Stimulated activated CD4-positive, alpha-beta T cell treated with anti-CD3 and anti-CD28 coated beads, Interleukin-12 subunit alpha, Interleukin-12 subunit beta, amount 100 ng/mL, for 48 hours (primary cell): ENCODE measurements at places on chromosomes 12 and 14.
A peak's percentile ranks its signal among the peaks of the same experiment; 100 is the strongest.

GRCh38 chr12:129001-129400, 62.4 kb downstream of the IQSEC3 start:
- DNase-seq: no peak

DNA sequence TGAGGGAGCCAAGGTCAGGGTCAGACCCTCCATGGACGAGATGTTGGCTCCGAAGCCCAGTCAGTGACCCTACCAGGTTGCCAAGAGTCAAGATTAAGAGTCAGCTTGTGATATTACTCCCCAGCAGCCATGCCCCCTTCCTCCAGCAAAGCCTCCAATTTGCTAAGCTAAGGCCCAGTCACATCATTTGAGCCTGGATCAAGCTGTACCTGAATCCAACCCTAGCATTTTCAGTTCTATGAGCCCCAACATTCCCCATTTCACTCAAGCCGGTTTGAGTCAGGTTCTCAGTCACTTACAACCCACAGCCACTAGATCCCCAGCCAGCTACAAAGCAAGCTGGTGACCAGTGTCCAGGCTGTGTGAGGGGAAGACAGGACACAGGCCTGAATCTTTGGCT, 49.9 kb downstream of the SCARB1 start:
- DNase-seq: no peak

DNA sequence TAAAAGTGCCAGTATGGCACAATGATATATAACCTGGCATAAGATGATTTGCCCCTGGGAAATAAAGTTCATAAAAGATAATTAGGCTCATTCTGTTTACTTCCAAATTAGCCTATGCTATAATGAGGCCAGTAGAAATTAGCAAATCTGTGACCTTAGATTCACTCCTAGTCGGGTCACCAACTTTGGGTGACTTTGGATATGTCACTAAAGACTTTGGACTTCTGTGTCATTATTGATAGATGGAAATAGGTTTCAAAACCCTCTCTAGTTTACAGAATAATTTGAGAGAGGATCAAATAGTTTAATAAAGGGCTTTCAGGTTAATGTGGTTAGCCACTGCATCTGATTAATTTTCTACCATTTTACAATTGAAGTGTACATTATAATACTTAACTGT, 1869.3 kb upstream of the FLRT2 start:
- no peak for DNase-seq

DNA sequence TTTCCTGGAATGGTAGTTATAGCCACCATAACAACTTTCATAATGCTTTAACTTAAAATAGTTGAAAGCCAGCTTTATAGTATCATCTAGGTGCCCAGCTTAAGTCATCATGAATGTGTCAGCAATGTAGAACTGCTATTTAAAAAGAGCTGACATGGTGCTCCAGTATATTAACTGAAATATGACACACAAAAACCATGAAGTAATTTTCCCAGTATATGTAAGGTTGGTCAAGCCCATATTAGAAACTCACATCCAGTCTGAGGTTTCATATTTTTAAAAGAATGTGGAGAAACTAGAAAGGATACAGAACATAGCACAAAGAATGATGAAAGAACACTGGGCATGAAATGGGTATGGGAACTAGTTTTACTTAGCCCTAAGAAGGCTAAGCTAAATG, 121.3 kb upstream of the KRAS start:
- DNase-seq: no peak

- DNase-seq: no peak
Observed at GRCh38 chr12:40552868-40553267, 139.4 kb upstream of the CNTN1 start.

DNA sequence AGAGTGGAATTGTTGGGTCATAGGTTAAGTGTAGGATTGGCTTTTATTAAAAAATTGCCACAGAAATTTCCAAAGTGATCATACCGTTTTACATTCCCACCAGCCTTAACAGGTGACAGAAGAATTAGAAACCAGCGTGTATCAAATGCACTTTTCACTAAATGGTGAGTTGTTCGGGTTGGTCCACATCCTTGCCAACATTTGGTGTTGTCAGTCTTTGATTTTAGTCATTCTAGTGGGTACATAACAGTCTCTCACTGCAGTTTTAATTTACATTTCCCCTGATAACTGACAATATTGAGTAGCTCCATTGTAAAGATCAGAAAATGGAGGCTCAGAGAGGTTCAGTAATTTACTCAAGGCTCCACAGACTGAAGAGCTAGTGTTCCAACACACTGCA, 237.8 kb upstream of the LHX5 start:
- no peak for DNase-seq

- DNase-seq: peak; percentile 3
Observed at GRCh38 chr14:66624336-66624937, 116.5 kb downstream of the GPHN start.

DNA sequence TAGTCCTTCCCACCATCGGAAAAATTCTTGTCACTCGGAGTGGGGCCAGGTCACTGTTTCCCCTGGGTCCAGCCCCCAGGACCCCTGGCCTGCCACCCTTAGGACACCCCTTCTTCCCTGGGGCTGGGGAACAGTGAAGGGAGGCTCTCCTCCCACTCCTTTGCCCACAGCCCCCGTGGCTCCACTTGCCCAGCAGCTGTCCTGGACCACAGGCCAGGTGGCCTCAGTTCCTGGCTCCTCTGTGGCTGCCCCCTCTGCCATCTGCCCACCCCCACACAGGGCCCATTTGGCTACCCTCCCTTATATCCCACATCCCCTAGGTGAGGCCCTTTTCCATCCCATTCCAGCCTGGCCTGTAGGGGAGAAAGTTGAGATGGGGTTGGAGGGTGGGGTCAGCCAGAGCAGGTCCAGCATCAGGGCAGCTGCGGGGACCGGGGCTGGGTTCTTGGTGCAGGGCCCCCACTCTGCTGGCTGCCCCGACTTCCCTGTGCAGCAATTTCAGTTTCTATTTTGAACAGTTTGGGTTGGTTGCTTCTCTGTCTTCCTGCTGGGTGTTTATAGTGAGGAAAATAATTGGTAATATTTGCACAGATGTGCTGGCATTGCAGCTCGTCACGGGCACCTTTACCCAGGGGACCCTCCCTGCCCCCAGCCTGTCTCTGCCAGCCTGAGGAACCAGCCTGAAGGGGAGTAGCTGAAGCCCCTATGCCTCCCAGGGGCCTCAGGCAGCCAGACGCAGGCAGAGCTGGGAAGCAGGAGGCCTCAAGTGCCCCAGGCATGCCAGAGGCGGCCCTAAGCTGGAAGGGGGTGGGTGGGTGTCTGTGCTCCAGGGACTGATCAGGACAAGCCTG, 23.4 kb downstream of the SYNDIG1L start:
- no peak for DNase-seq

DNA sequence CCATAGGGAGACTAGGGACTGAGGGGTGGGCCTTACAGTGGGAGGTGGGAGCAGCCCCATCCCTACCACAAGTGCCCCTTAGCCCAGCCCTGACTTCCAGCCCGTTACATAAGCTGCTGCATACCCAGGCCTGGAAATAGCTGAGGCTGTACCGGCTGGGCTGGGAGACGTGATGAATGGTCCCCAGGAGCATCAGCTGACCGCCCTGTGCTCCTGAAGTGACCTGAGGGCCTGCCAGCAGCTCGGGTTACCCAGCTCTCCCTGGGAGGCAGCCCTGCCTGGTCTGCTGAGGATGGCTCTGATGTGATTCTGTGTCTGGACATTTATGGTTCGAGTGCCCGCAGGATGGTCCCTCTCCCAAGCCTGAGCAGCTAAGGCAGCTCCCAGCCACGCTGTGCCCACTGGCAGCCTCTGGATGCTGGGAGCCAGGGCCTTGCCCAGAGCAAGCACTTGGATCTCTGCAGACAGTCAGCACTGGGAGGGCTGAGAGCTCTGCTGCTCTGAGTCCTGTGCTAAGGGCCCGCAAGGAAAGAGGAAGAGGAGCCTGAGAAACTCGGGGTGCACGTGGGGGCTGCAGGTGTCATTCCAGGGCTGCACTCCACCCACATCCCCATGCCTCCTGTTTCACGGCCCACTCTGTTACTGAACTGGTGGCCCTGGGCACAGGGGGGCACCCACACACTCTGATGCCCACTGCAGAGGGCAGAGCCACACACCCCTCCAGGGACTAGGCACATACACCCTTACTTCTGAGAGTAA, 20.5 kb downstream of the TAMALIN start:
- no peak for DNase-seq

DNA sequence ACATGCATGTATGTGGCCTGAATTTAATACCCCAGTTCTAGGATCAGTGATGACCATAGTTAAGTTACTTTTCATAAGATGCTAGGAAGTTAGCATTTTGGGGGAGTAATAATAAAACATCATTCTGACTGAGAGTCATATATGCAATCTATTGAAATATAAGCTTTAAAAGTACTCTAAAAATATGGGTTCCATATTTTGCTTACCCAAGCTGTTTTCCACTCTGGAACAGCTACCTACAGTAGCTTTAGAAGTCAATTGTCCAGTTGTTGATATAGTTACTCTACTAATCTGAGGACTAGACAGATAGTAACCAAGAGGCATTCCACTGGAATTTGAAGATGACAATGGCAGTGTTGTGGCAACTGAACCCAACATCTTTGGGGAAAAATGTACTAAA, 4.0 kb downstream of the LMNTD1 start:
- no peak for DNase-seq

GRCh38 chr14:99272632-99272898, 568 bp upstream of the BCL11B start:
- no peak for DNase-seq

GRCh38 chr14:32417956-32418552, 89.0 kb downstream of the AKAP6 start:
- DNase-seq: no peak

GRCh38 chr12:119448611-119449131, 114.1 kb downstream of the CCDC60 start:
- DNase-seq: no peak

DNA sequence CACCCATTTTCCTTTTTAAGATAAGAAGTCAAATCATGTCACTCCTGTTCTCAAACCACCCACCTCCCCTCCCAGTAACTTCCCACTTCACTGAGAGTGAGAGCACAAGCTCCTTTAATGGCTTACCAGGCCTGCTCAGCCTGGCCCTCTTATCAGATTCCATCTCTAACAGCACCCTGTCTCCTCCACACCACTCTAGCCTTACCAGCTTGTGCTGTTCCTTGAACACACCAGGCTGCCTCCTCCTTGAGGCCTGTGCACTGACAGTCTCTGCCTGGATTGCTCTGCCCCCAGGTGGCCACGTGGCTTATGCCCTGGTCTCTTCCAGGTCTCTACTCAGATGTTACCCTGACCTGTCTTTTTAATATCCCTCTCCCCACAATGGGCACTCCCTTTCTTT, 40.1 kb upstream of the EVL start:
- no peak for DNase-seq

DNA sequence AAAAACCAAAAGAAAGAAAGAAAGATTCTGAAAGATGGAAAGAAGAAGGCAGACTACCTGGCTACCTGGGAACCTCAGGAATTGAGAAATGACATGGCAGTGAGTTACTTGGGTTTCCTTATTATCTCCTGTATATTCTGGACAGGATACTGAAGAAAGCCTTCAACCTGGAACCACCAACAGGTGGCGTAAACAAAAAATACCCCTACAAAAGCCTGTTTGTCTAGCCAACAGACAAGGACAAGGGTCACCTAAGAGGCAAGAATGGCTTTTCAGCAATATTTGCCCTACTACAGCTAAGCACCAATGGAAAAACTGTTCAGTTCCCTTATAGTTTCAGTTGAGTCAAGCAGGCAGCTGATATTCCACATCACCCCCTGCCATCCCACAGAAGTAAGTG, 274.9 kb downstream of the GPHN start:
- DNase-seq: no peak

DNA sequence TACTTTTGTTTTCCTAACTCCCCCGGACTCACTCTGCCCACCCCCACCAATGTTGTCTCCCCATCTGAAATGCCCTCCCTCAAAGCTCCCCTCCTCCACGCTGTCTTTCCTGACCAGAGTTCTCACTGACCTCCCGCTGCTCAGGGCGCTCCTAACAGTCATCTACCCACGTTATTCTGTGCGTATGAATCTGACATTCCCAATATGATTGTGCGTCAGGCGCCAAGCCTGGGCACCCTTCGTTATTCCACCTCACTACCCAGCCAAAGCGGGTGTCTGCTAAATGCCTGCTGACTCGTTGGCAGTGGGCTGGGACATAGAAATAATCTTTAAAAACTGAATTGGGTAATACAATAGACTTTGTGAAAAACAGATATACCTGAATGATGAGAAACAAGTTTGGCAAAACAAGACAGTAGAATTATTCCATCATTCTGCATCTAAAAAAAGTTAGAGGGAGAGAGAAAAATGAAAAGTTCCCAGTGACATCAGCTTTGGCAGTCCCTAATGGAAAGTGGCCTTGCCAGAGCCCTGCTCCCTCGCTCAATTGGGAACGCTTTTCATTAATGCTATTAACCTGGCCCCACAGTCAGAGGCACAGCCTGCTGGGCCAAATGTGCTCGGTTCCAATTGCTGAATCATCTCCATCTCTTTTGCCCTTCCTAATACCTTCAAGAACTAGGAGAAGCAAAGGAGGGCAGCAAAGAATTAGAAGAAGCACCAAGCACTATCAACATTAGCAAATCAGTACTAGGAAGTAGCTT, 74.0 kb upstream of the PLXNC1 start:
- no peak for DNase-seq

GRCh38 chr12:32471591-32472001, 72.2 kb downstream of the FGD4 start:
- no peak for DNase-seq

- no peak for DNase-seq
Observed at GRCh38 chr14:96050482-96050881, 11.3 kb downstream of the C14orf132 start.

- DNase-seq: no peak
Observed at GRCh38 chr12:79267580-79267979, 403.0 kb downstream of the SYT1 start.

GRCh38 chr12:64450711-64451486, 1.0 kb upstream of the TBK1 start:
- no peak for DNase-seq

DNA sequence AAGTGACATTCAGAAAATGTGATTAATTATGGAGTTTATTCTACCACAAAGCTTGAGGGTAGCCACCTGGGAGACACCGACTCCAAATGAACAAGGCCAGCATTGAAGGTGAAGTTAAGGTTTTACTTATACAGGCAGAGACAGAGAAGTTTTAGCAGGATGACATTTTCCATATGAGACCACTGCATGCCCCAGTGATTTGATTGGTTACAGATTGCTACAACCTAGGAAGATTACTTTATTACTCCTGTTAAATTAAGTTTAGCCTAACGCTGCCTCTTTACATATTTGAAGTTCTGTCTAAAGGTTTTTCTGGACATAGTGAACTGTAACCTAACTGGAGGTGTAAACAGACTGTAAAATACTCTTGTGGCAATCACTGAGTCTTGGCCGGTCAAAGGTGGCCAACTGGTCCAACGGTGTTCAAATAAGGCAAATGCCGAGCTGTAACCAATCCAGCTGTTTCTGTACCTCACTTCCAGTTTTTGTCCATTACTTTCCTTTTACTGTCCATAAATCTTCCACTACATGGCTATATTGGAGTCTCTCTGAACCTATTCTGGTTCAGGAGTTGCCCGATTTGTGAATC, 57.2 kb downstream of the RIN3 start:
- no peak for DNase-seq

DNA sequence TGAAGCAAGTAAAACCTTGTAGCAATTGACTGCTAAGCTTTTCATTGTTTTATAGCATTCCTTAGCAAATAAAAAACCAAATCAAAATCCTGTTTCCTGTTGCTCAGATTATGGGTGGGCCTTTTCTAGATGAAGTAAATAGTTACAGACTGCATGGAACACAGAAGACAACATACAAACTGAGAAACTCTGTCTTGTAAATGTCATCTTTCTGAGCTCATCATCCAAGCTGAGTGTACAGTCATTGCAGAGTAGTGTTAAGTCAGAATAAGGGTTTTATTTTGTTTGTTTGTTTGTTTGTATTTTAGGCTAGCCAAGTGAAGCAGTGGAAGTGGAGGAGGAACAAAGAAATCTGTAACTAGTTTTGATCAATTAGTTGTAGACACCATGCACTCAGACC, 24.4 kb upstream of the BTG1 start:
- DNase-seq: no peak
